Right lobe of liver (tissue), 6 donors: ENCODE measurements at places on chromosomes 5 and 9. TPM values are rescaled to one million over a fixed set of nuclear protein-coding genes. Genes with fewer than 3 reads are reported as not detected.

DNA sequence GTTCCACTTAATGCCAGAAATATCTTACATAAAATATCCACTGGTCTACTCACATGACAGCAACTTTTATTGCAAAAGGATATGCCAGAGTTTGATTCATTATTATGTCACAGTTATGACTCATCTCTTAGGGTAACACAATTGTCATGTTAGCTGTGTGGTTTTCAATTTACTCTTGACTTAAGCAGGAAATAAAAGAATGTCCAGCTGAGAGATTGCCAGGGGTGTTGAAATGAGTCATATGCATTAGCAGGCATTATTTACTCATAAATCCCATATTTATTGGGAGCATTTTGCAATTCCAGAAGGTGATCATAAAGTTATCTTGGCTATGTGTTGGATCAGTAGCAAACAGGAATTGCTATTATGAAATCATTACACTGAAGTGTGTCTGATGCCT is 1164.6 kb upstream of the CDH18 start:
- H3K4me1 ChIP-seq: no peaks in the 10 kb centered on the region
- no peak overlapping the region for H3K4me3 ChIP-seq
- no peak overlapping the region for H3K27ac ChIP-seq
- no peak for DNase-seq

DNA sequence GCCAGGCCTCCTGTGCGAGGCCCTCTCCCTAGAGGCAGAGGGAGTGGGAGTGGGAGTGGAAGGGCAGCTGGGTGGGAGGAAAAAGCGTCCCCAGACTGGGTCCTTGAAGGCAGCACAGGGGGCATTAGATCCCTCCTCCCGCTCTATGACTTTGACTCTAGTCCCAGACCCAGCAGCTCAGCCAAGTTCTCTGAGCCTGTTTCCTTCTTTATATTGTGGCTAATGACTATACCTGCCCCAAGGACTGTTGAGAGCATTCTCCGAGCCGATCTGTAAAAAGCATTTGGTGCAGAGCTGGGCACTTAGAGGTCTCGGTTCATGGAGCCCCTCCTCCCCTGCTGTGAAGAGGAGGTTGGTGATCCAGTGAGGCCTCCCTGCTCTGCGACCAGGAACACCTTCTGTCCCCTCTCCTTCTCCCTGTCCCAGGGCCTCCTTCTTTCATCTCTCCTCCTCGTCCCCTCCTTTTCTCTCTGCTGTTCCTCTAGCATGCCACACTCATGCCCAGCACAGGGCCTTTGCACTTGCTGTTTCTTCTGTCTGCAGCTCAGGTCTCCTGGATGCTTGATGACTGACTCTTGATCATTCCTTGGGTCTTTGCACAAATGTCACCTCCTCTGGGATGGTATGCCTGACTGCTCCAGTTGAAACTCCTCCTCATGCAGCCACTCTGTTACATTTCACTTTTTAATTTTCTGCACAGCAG is 23.4 kb upstream of the PSD2 start:
- no peak for DNase-seq
- H3K36me3 ChIP-seq: no peaks in the 10 kb centered on the region
- peaks cover 14% of the 10 kb centered on the region for H3K4me1 ChIP-seq
- no peak overlapping the region for H3K4me3 ChIP-seq
- no peaks in the 10 kb centered on the region for H3K27me3 ChIP-seq

The TMEM161B gene
- total RNA-seq: 8.8 TPM

The TTC23L gene
- total RNA-seq: 0.15 TPM

GRCh38 chr9:92520837-92521236 is 15.0 kb downstream of the ECM2 start:
- no peak overlapping the region for H3K4me3 ChIP-seq
- H3K4me1 ChIP-seq: no peaks in the 10 kb centered on the region
- no peak for DNase-seq
- no peak overlapping the region for H3K27ac ChIP-seq
- no peaks in the 10 kb centered on the region for H3K27me3 ChIP-seq
- no peaks in the 10 kb centered on the region for H3K36me3 ChIP-seq

- H3K4me3 ChIP-seq: no peak overlapping the region
- H3K27ac ChIP-seq: peak overlapping the region; percentile 16
- H3K27me3 ChIP-seq: no peaks in the 10 kb centered on the region
- DNase-seq: peak; percentile 27
Measured at GRCh38 chr5:141605523-141606277, 13.1 kb downstream of the DIAPH1 start.

DNA sequence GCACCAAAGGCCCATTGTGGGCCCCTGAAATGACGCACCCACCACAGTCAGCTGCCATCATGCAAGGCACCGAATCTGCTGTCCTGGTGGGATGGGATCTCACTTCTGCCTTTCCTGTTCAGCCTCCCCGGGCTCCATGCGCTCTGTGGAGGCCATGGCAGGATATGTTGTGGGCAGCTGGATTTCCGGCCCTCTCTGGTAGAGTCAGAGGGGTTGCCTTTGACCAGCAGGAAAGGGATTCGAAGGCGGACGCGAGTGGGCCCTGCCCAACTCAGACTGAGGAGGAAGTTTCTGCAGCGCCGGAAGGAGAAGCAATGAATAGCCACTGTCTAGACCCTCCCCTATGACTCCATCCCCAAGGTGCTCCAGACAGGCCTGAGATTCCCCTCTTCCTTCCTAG is 35.5 kb downstream of the GADD45G start:
- H3K4me1 ChIP-seq: no peaks in the 10 kb centered on the region
- DNase-seq: no peak
- no peak overlapping the region for H3K27ac ChIP-seq
- H3K36me3 ChIP-seq: no peaks in the 10 kb centered on the region
- no peak overlapping the region for H3K4me3 ChIP-seq

The ZNF618 gene
- 6.1 TPM for total RNA-seq

The HTR4 gene
- 0.12 TPM for total RNA-seq

GRCh38 chr5:35804201-35804653 is 52.5 kb upstream of the IL7R start:
- H3K36me3 ChIP-seq: no peaks in the 10 kb centered on the region
- H3K27ac ChIP-seq: no peak overlapping the region
- no peak for DNase-seq
- no peak overlapping the region for H3K4me3 ChIP-seq
- H3K4me1 ChIP-seq: no peaks in the 10 kb centered on the region

The GRXCR2 gene
- not detected for total RNA-seq

GRCh38 chr5:109546461-109546860 is 136.7 kb upstream of the PJA2 start:
- no peak for DNase-seq
- no peaks in the 10 kb centered on the region for H3K36me3 ChIP-seq
- no peaks in the 10 kb centered on the region for H3K4me1 ChIP-seq
- H3K27ac ChIP-seq: no peak overlapping the region
- no peak overlapping the region for H3K4me3 ChIP-seq

DNA sequence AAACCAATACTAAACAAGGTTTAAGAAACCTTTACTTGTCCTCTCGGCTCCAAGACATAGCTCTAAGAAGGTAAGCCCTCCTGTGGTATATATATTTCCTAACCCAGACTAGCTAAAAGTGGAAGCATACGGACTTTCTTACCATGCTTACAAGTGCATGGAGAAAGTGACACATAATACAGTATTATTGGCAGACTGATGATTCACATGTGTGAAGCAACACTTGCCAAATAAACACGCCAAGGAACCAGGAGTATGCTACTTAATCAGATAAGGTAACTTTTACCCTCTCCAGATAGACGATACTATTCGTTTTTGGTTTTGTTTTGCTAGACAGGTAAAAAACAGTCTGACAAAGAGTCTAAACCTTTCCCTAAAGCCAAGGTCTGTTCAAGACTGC is 264.1 kb downstream of the MLLT3 start:
- no peak overlapping the region for H3K4me3 ChIP-seq
- no peaks in the 10 kb centered on the region for H3K27me3 ChIP-seq
- no peak overlapping the region for H3K27ac ChIP-seq
- H3K36me3 ChIP-seq: no peaks in the 10 kb centered on the region
- DNase-seq: no peak

DNA sequence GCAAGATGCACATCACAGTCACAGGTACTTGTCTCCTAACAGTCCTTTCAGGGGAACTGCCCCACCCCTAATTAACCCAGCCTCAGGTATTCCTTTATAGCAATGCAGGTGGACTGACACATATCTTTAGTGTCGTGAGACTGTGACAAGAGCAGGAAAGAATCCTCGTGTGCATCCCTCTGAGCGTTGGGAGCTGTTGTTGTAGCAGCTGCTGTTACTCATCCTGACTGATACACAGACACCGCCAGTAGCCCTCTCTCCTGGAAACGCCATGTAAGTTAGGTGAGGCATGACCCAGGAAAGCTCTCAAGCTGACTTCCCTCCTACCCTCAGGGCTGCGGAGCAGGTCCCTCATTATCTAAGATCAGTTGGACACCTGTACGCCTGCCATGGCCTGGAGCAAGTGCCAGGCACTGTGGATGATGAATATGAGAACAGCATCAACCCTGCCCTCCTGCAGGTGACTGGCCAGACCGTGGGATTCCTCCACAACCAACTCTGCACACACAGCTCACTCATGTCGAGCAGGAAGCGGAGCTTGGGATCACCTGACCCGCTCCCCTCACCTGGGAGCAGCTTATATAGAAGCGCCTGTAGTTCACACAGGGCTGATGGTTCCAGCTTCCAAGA is 10.2 kb upstream of the LCN15 start:
- H3K4me3 ChIP-seq: no peak overlapping the region
- H3K27me3 ChIP-seq: no peaks in the 10 kb centered on the region
- H3K4me1 ChIP-seq: no peaks in the 10 kb centered on the region
- H3K36me3 ChIP-seq: no peaks in the 10 kb centered on the region

DNA sequence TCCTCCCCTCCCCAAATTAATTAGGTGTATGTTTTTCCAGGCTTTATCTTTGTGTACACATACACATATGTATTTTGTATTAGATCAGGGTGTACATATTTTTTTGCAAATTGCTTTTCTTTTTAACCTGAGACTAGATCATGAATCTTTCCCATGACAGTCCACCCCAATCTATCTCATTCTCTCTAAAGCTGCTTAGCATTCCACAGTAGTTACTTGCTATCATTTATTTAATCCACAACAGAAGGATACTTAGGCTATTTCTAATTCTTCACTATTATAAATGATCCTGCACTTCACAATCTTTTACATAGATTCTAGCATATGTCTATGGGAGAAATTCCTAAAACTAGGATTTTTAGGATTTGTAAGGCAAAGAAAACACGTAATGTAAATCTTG is 43.9 kb downstream of the SH3RF2 start:
- no peaks in the 10 kb centered on the region for H3K36me3 ChIP-seq
- H3K4me3 ChIP-seq: no peak overlapping the region
- H3K4me1 ChIP-seq: no peaks in the 10 kb centered on the region
- H3K27me3 ChIP-seq: no peaks in the 10 kb centered on the region

DNA sequence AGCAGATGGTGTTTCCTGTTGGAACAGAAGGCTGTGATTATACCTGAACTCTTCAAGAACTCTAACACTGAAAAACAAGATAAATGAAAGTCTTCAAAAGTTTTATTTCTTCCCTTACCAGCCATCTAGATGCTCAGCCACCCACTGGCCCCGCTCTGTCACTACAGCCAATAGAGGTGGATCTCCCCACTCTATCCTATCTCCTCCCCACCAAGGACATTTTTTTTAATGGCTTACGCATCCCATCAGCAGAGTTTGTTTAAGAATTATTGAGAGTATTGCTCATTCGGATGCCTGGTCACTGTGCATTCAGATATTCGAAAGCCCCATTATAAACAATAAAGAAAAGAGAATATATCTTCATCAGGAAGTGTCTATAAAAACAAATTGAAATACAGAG is 159.4 kb downstream of the RASEF start:
- H3K4me1 ChIP-seq: no peaks in the 10 kb centered on the region
- no peak for DNase-seq
- H3K4me3 ChIP-seq: no peak overlapping the region
- no peaks in the 10 kb centered on the region for H3K27me3 ChIP-seq

- no peaks in the 10 kb centered on the region for H3K36me3 ChIP-seq
- H3K27ac ChIP-seq: no peak overlapping the region
- H3K4me1 ChIP-seq: no peaks in the 10 kb centered on the region
- H3K27me3 ChIP-seq: no peaks in the 10 kb centered on the region
Measured at GRCh38 chr5:91293131-91293530, 90.0 kb downstream of the ARRDC3 start.

DNA sequence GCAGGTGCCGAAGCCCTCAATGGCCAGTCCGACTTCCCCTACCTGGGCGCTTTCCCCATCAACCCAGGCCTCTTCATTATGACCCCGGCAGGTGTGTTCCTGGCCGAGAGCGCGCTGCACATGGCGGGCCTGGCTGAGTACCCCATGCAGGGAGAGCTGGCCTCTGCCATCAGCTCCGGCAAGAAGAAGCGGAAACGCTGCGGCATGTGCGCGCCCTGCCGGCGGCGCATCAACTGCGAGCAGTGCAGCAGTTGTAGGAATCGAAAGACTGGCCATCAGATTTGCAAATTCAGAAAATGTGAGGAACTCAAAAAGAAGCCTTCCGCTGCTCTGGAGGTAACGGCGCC is 32.9 kb downstream of the CXXC5 start:
- H3K27me3 ChIP-seq: no peaks in the 10 kb centered on the region
- H3K4me3 ChIP-seq: no peak overlapping the region
- H3K36me3 ChIP-seq: peaks cover 13% of the 10 kb centered on the region
- DNase-seq: no peak

DNA sequence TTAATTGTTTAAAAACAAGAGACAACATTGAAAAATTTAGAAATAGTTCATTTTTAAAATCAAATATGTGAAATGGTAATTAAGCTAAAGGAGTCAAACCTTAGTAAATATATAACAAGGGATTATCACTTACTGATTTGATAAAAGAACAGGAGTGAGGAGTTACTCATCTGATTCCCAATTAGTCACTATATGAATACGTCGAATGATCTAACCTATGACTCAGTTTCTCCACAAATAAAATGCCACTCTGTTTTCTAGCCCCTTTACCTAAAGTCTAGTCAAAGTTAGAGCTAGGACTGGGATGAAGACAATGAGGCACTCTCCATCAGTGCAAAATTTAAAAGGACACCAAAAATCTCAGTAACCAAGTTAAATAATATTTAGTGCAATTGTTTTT is 70.4 kb upstream of the RASEF start:
- H3K4me3 ChIP-seq: no peak overlapping the region
- no peak overlapping the region for H3K27ac ChIP-seq

- no peak overlapping the region for H3K27ac ChIP-seq
- H3K4me3 ChIP-seq: no peak overlapping the region
- DNase-seq: no peak
- no peaks in the 10 kb centered on the region for H3K4me1 ChIP-seq
Measured at GRCh38 chr5:43461066-43461465, 22.6 kb downstream of the TMEM267 start.

DNA sequence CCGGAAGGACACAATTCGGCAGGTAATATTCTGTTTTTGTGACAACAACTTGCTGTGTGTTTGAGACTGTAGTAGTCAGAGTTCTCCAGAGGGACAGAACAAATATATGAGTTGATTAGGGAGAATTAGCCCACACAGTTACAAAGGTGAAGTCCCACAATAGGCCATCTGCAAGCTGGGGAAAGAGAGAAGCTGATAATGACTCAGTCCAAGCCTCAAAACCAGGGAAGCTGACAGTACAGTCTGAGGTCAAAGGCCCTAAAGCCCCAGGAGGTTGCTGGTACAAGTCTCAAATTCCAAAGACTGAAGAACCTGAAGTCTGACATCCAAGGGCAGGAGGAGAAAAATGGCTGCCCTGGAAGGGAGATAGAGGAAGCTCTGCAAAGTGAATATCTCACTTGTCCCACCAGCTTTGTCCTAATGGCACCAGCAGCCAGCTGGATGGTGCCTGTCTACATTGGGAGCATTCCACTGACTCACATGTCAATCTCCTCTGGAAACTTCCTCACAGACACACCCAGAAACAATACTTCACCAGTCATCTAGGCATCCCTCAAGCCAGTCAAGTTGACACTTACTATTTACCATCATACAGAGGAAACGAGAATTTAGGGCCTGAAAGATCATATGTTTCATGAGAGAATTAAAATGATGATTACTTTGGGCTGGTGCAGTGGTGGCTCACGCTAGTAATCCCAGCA is 36.3 kb upstream of the CTXN3 start:
- H3K4me1 ChIP-seq: no peaks in the 10 kb centered on the region
- H3K36me3 ChIP-seq: no peaks in the 10 kb centered on the region
- no peak overlapping the region for H3K27ac ChIP-seq
- no peaks in the 10 kb centered on the region for H3K27me3 ChIP-seq
